ENCODE measurements at places on chromosomes 3 and 15.

- DNase-seq = no peak
Observed at GRCh38 chr3:23987356-23987755, 42.3 kb downstream of the NR1D2 start.

- no peak for DNase-seq
Observed at GRCh38 chr15:56082263-56082761, 88.9 kb upstream of the NEDD4 start.

DNA sequence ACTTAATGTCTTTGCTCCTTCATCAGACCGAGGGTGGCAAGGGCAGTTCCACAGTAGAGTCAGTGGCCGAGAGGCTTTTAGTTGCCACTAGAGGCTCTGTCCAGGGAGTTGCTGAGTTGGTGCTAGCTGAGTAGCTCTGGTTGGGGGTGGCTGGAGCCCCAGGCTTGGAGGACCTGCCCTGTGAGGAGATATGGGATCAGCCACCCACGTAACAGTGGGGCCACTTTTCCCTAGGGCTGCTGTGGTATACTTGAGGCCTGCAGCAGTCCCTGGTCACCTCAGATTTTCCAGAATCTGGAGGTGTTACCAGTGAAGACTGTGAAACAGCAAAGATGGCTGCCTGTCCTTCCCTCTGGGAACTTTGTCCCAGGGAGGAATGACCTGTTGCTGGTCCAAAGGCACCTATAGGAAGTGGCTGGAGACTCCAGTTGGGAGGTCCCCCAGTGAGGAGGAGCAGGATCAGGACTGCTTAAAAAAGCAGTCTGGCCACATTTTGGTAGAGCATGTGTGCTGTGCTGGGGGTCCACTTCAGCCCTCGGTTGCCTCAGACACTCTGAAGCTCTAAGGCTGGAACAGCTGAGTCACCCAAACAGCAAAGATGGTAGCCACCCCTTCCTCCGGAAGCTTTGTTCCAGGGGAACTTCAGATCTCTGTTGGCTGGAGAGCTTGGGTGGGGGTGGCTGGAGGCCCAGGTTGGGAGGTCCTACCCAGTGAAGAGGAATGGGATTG is 72.9 kb downstream of the AKAP13 start:
- DNase-seq = no peak

- no peak for DNase-seq
Observed at GRCh38 chr3:17143893-17144664, 259.3 kb downstream of the PLCL2 start.

- DNase-seq = peak; percentile 80
Observed at GRCh38 chr3:115092220-115092791, 54.8 kb downstream of the ZBTB20 start.

GRCh38 chr15:67927501-67928168 is 87.8 kb upstream of the RNU6-1 start:
- peak; percentile 22 for DNase-seq

DNA sequence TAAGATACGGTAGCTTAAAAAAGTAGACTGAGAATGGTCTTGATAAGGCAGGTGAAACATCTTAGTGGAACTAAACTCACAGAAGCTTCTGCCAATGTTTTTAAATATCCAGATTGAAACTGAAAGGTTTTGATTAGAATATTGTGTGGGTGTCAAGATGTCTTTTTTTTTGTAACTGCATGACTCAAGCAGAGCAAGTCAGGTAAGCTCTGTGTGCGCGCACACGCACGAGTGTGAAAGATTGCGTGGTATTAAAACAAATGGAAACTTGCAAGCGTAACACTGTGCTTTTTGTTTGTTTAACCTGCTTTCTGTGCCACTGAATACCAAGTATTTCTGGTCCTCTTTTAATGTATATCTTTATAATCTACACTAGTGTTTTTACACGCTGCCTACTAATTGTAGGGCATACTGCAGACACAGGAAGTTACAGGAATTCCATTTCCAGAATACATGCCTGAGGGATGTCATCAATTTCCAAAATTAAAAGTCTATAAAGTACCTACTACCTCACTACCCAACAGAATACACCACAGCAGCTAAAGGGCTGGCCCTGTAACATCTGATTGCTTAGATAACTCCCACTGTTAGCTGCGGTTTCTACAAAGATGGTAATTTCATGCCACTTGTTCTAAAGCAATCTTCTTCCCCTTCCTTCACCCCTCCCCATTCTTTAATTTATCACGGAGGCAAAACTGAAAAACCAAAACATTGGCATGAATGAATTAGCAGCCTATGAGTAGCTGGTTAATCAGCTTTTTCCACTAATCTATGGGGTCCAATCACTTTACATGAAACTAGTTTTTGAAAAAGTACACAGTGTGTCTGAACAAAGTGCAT is 472.8 kb downstream of the SHQ1 start:
- no peak for DNase-seq

GRCh38 chr3:171753025-171753472 is 57.2 kb downstream of the PLD1 start:
- DNase-seq = no peak

DNA sequence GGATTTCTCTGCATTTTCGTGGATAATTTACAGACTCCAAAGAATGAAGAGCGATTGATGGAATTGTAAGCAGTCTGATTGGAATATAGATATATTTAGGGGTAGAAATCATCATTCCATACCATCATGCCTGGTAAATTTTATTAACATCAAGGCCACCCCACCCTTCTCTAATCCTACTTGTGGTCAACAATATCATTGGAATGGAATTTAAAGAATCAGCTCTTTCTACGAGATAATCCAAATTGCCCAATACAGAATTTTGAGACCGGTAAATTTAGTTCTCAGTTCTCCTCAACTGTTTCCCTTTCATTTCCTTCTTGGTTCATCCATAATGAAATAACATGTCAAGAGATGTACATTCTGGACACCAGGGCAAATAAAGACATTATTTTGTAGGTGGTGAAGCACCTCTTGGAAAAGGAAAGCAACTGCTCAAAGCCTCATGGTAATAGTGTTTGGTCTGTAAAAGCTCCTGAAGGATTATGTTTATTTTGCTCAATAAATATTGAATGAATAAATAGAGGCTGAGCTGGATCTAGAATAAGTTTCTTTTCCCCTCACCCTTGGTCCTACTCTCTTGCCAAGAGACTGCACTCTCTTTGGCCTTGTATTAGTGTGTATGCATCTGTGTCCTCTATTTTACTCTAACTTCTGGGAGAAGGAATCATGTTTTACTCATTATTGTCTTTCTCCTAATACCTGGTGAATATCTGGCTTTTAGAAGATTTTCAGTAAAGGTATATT is 133.7 kb upstream of the BCL6 start:
- DNase-seq = peak; percentile 69

GRCh38 chr3:101778385-101779046 is 495 bp upstream of the NXPE3 start:
- no peak for DNase-seq

- no peak for DNase-seq
Observed at GRCh38 chr3:102112704-102113230, 263.5 kb downstream of the NFKBIZ start.

GRCh38 chr3:195768414-195768813 is 43.3 kb downstream of the MUC4 start:
- DNase-seq = no peak

DNA sequence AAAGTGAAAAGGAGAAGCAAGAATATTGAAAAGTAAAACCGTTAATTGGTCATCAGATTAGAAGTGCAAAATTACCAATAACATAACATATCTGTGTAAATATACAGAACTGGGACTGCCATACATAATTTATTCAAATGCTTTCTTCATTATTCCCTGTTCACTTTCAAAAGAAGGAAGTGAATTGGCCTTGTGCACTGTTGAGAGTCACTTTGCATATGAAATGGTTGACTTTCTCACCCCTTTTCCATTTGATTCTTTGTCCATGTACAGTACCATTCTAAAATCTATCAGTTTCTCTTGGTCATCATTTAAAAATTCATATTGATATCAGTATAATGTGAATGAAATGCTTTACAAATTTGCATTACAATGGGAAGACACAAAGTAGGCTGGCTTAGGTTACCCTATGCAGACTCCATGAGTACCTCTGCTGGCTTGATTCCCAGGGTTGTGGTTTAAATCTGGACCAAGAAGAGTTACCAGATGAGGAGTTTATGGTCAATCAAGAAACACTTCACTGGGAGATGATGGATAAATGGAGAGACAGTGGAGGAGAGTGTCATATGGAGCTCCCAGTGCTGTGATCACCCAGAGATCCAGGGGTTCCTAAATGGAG is 210.9 kb upstream of the TOPAZ1 start:
- DNase-seq = peak; percentile 37

- no peak for DNase-seq
Observed at GRCh38 chr3:112623213-112623612, 17.7 kb downstream of the CCDC80 start.

DNA sequence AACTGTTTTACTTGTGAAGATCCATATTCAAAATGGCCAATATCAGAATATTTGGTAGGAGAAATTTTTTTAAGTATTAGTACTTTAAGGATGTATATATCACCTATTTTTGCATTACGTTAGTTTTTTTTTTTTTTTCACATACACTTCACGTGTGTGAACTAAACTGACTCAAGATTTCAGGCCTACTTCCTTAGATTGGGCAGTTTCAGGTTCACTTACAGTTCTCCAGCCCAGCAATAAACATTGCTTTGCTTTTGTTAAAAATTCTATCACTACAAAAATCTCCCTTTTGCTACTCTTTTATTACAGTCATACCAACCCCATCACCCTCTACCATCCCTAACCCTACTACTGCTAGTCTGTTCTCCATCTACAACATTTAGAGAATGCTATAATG is 183.6 kb downstream of the KCNH8 start:
- DNase-seq = no peak

DNA sequence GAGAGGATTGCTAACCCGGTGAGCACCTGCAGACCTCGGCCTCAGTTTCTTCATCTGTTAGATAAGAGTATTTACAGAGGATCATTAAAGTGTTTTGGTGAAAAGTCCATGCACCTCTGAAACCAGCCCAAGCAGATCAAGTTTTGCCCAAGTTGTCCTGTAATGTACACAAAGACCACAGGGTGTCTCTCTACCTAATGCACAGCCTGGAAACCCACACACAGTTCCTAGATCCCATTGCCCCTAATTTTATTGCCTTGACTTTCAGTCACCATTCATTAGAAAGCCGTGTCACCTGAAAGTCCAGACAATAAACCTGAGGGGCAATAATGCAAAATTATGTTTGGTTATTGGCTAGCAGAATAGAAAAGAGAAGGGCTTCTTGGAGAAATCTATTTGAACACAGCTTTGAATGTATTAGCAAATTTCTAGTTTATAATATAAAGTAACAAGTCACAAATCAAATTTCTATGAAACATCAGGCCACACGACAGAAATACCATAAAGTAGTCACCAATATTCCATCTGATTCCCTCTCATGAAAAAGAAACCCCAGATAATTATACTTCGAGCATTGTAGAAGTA is 161.3 kb upstream of the SLC2A2 start:
- DNase-seq = peak; percentile 39

GRCh38 chr3:36496684-36497633 is 116.7 kb downstream of the STAC start:
- DNase-seq = peak; percentile 80

GRCh38 chr3:122975163-122975923 is 52.2 kb downstream of the SEMA5B start:
- DNase-seq = peak; percentile 64

DNA sequence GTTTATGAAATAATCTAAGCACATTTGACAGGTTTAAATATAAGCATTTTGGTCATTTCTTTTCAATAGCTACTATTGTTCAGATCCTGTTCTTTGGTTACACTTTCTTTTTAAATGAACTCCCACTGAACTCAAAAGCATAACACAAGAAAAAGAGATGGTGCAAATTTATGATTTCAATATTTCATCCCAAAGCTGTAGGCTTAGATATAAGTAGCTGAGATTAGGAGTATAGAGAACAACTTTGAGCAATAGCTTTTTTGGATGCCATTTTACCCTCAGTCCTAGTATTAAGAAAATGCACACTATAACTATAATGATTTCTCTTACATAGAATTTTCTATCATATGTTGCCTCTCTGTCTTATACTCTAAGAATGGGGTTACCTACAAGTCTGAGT is 213.8 kb downstream of the ATP8B4 start:
- no peak for DNase-seq

- DNase-seq = no peak
Observed at GRCh38 chr3:35969406-35969805, 330.1 kb downstream of the ARPP21 start.

DNA sequence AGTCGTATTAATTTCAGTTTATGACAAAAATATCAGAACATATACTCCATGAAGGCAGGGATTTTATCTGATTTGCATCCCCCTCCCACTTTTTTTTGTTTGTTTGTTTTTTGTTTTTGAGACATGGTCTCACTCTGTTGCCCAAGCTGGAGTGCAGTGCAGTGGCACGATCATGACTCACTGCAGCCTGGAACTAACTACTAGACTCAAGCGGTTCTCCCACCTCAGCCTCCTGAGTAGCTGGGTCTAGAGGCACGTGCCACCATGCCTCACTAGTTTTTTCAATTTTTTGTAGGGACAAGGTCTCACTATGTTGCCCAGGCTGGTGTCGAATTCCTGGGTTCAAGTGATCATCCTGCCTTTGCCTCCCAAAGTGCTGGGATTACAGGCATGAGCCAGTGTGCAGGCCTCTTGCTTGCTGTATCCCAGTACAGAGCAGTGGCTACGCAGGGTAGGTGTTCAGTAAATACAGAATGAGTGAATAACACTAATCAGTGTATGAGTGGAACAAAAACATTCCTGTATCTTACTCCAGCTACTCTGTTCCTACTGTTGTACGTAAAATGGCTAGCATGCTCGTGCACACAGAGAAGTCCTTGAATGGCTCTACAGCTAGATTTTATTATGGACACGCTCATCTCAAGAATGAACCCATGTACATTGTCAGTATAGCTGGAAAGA is 272.4 kb downstream of the FOXP1 start:
- no peak for DNase-seq

DNA sequence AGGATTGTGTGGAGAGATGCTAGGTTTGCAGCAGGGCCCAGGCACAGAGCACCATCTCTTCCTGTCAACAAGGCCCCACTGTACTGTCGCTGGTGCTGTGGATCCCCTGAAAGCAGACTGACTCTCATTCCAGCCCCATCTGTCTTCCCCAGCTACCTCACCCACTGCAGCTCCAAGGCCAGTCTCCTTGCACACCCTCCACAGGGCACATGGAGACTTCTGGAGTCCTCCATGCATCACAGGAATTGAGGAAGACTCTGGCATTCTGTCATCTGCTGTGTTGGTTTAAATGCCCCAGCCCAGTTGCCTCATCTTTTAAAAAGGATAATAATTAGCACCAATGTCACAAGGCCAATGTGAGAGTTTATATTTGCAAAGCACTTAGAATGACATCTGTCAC is 301.2 kb downstream of the RPLP1 start:
- DNase-seq = no peak

DNA sequence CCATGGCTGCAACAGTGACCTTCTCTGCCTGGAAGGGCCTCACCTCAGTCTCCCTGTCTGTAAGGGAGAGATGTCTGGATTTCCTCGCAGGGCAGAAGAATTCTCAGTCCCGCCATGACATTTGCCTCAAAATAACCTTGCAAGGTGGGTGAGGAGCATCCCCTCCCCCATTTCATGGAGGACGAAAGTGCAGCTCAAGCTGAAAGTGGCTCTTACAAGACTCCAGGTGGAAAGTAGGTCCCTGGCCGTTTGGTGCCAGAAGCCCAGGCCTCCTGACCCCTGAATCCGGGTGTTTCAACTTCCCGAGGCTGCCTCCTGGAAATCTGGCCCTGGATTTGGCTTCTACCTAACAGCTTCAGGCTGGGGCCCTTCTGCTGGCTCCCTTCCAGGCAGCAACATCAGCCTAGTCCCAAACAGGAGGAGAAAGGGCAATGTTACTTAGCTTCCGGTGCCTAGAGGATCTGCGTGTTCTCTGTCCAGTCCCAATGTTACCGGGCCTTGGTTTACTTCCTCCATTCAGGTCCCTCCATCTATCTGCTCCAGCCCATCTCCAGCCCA is 769 bp upstream of the CSPG4 start:
- peak; percentile 31 for DNase-seq

Data from AG08395 (cell line).